NCI-H1417 (cell line): ENCODE measurements at places on chromosomes 5 and 9.

GRCh38 chr5:123181394-123181801 is 92.4 kb downstream of the PRDM6 start:
- DNase-seq, result no peak

DNA sequence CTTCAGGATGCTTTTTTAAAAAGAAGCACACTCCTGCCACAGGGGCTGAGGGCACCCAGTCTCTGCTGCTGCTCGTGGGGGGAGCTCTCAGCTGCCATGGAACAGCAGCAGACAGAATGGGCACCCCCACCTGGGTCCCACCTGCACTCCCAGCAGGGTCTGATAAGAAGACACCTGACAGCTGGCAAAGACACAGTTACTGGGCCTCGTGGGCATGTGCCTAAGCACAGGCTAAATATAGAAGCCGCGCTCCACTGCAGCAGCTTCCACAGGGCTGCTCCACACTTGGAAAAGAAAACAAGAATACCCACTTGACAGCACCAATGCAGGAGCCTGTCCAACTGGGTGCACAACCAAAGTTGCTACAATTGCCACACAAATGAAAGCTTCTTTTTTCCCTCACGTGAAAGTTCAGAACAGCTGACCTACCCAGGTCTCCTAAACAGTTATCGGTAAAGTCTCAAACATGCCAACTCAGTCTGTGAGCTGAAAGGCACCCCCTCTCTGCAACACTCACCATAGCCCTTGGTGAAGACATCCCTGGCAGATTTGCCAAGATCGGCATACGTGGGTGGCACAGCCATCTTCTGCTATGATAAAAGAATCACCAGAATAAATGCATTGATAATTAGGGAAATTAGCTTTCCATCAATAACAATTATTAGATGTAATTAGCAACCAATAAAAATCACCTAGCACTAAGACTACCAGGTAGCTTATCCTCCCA is 12.2 kb downstream of the VDAC1 start:
- peak; percentile 42 for DNase-seq

GRCh38 chr5:173498286-173498685 is 118.2 kb downstream of the BOD1 start:
- DNase-seq, result no peak

DNA sequence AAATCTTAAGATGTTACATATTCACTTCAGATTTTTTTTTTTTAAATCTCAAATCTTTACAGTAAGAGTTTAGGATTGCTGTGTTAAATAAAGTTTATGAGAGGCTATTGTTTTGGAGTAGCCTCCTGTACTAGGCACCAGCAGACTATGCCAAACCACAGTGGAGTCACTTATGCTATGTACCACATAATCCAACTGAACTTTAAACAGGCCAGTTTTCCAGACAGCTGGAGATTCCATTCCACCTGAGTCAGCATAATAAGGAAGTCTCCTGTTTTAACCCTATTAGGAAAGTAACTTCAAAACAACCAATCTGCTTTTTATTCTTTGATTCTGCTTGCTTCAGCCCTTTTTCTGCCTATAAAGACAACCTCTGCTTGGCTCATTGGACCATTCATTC is 205.2 kb downstream of the CSNK1G3 start:
- DNase-seq, result no peak

GRCh38 chr5:66151491-66151890 is 7.4 kb downstream of the SREK1 start:
- DNase-seq, result no peak

DNA sequence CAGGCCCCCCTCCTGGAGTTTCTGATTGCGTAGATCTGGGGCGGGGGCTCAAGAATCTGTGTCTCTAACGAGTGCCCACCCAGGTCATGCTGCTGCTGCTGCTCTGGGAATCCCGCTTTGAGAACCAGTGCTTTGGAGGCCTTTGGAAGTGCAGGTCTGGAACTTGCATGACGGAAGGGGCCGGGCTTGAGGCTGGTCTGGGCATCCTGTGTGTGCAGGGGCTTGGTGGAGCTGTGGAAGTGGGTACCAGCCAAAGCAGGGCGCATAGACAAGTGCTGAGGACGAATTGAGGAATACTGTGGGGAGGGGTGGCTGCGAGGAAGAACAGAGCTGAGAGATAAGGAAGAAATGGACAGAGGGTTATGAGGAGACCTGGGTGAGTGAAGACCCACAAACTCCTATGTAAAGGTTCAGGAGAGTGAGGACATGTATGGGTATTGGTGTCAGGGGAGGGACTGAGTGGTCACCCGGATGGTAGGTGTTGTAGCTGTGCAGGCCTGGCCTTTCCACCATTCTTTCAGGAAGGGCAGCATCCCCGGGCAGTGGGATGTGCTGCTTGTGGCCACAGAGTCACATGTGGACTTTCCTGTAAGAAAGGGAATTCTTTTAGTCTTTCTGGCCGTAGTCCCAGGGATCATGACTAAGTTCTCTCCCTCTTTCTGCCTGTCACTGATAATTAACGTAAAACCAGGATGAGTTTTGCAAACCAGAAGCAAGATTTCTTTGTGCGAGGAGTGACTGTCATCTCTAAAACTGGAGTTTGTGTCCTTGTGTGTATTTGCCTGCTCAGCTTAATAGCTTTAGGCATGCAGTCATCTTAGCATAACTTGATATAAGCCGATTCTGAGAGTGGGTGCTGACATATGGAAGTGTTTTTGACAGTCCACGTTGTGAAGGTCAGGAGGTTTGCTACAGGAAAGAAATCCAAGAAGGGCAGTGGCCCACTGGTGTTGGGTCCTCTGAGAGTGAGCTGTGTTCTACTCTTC is 43.3 kb upstream of the TJP2 start:
- no peak for DNase-seq

- DNase-seq, result no peak
These were observed 7.1 kb downstream of the LRRC70 start for GRCh38 chr5:62585751-62586150.

DNA sequence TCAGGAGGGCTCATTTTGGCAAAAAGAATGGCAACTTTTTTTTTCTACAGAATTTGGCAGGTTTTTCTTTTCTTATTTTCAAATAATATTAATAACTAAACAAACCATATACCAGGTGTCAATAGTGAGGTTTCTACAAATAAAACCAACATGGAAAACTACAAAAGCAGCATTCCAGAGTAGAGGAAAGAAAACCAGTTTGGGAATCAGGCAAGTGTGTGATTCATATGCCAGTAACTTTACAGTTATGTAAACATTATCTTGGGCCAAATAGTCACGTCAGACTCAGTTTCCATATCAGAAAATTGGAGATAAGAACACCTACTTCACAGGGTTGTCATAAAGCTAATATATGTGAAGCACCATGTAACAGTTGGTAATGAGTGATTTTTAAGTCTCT is 51.7 kb downstream of the FBXW11 start:
- no peak for DNase-seq

GRCh38 chr5:55232271-55232984 is 980 bp downstream of the CCNO start:
- DNase-seq, result peak; percentile 69

- DNase-seq, result no peak
These were observed 1.4 kb downstream of the NRARP start for GRCh38 chr9:137300567-137301080.

- no peak for DNase-seq
These were observed 58.7 kb downstream of the ADAMTS16 start for GRCh38 chr5:5198815-5199214.

- DNase-seq, result no peak
These were observed 53.7 kb downstream of the ZNF462 start for GRCh38 chr9:106916466-106917235.

GRCh38 chr5:10235350-10235749 is 14.3 kb downstream of the ATPSCKMT start:
- no peak for DNase-seq

- DNase-seq, result no peak
These were observed 94.3 kb downstream of the TMEM167A start for GRCh38 chr5:82982846-82983245.
